Muscle of back (tissue), 13 donors: ENCODE measurements at places on chromosomes 7 and 10. TPM values are rescaled to one million over a fixed set of nuclear protein-coding genes. Genes with fewer than 3 reads are reported as not detected.

DNA sequence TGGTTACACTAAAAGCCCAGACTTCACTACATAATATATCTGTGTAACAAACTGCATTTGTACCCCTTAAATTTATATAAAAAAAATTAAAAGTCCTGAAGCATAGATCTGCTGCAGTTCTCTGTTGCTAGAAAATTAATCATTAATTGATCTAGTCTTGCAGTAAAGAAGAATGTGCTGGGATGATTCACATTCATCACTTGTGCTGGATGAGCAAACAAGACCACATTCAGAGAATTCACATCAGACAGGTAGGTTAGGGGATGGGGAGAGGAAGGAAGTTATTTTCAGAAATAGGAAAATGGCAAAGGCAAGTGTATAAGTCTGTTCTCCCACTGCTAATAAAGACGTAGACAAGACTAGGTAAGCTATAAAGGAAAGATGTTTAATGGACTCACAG, 1019.0 kb downstream of the KCNMA1 start:
- no peak for DNase-seq

DNA sequence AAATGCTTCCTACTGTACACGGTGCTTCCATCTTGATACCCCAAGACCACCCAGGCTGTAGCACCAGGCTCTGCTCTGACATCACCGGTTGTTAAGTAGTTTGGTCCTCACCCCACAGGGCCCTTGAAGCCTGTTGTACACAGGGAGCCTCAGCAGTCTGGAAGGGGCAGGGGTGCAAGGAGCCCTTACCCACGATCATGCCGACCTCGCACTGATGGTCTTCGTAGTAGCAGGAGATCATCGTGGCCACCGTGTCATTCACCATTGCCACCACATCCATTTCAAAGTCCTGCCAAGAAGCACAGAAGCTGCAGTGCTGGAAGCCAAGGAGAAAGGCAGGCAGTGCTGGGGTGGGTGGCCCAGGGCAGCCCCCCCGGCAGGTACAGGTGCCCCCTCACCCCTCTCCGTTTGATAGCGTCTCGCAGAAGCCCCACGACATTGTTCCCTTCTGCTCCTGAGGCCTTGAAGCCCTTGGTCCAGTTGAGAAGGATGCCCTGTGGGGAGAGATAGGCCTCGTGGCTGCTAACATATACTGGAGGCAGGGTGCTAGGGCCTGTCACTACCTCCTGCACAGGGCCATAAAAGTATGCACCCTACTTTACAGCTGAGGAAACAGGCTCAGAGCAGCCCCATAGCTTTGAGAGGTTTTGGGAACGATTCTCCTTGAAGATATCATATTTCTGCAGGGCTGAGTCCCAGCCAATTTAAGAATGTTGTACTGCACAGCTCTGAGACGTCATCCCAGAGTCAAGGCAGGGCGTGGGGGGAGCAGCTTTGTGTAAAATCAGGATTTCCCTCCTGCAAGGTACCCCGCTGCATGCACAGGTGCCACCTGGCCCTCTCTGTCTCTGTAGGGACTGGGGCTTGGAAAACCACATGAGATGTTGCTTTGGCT, 8.7 kb upstream of the MYL7 start:
- DNase-seq: peak; percentile 92

DNA sequence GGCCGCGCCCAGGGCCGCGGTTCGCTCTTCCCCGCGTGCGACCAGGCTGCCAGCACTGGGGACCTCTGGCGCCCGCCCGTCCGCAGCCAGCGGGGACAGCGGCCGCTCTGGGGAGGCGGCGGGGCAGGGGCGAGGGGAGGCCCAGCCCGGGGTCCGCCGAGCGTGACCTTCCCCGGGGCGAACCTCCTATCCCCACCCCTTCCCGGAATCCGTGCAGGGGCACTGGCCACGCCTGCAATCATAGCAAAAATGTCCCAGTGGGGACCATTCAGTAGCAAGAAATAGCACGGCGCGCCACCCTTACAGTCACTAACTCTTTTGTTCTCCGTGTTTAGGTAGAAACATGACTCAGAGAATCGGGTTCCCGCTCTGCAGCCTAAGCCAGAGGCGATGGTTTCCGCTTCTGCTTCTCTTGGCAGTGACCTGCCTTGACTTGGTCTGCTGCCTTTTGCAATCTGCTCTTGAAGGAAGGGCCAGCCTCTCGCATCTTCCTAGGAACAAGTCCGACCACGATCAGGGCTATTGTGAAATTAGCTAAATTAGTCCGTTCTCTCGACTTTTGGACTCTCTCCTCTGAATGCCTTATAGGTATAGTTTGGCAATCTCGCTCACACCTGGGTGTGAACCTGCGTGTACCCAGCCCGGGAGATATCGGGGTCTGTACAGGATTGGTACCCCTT, 79.3 kb upstream of the ACBD5 start:
- DNase-seq: peak; percentile 42

The CDH23 gene
- 5.3 TPM for polyA plus RNA-seq

GRCh38 chr7:50868426-50869100, 85.9 kb upstream of the GRB10 start:
- no peak for DNase-seq

- DNase-seq: peak; percentile 59
These were observed 18.3 kb upstream of the HBP1 start for GRCh38 chr7:107150375-107151073.
